Stimulated activated CD8-positive, alpha-beta memory T cell treated with anti-CD3 and anti-CD28 coated beads, Interleukin-12 subunit alpha, Interleukin-12 subunit beta, amount 100 ng/mL, for 4 hours (primary cell): ENCODE measurements at places on chromosomes 7 and 10.
A peak's percentile ranks its signal among the peaks of the same experiment; 100 is the strongest.

DNA sequence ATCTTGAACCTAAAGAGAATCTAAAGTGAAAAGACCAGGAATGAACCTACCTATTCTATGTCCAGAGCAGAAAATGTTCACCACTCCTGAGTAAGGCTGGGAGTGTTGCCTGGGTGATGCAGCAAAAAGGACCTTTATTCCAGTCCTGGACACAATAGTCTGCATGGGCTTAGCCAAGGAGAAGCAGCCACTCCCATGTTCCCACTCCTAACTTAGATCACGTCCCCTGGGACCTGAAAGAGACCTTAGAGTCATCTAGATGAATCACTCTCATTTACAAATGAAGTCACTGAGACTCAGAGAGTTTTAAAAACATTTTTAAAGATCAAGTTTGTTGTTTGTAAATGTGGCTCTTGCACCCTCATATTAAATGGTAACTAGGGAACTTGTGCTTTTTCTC is 763.4 kb downstream of the KCNMA1 start:
- no peak for DNase-seq

DNA sequence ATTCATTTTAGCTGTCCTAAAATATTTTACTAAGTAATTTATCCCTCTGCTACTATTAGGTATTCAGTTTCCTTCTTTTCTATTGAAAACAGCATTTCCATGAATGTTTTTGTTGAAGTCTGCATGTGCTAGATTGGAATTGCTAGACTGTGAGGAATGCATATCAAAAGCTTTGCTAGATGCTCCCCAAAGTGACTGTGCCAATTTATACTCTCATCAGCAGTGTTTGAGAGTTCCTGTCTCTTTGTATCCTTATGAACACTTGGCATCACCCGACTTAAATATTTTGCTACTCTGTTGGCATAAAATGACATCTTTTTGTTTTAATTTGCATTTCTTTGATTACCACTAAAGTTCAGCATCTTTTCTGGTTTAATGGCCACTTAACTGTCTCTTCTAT is 45.0 kb upstream of the PRR15 start:
- DNase-seq: no peak

DNA sequence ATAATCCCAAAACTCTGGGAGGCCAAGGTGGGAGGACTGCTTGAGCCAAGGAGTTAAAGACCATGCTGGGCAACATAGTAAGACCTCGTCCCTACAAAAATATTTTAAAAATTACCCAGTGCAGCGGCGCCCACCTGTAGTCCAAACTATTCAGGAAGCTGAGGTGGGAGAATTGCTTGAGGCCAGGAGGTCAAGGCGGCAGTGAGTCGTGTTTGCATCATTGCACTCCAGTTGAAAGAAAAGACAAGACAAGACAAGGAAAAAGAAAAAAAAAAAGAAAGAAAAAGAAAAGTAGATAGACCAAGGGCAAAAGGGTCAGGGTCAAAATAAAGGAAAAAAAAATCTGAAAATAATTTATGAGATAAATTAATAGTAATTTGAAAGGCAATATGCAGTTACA is 5.8 kb downstream of the ANXA7 start:
- no peak for DNase-seq

DNA sequence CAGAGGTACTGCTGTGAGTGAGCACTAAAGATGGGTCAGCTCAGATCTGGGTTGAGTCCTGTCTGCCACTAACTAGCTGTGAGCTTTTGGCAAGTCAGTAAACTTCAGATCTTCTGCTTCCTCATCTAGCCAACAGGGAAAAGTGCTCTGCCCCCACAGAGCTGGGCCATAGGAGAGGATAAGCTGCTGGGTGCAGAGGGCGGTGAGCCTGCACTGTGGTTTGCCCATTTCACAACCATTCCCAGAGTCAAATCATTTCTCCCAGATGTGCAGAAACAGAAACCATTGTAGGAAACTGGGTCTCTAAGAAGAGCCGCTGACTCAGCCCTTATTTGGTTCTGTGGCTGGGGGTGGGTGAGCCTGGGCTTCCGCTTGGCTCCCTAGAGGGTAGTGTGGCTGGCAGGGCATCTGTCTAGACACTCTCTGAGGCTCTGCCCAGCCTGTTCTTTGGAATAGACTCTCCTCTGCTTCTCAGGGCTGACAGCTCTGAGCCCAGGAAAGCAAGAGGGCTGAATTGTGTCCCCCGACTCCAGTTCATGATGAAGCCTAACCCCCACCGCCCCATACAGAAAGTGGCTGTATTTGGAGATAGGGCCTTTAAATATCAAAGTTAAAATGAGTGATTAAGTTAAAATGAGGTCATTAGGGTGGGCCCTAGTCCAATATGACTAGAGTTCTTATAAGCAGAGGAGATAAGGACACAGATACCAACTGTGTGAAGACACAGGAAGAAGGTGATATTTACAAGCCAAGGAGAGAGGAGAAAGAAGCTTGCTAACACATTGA is 29.5 kb upstream of the ARHGAP22 start:
- peak; percentile 29 for DNase-seq

GRCh38 chr10:86393362-86393761 is 26.8 kb upstream of the GRID1 start:
- DNase-seq: no peak

- no peak for DNase-seq
Measured at GRCh38 chr10:105963334-105963884, 1201.1 kb downstream of the SORCS1 start.

GRCh38 chr10:60463746-60464145 is 74.1 kb upstream of the ANK3 start:
- no peak for DNase-seq

- DNase-seq: no peak
Measured at GRCh38 chr7:127536741-127537140, 48.7 kb downstream of the GCC1 start.

DNA sequence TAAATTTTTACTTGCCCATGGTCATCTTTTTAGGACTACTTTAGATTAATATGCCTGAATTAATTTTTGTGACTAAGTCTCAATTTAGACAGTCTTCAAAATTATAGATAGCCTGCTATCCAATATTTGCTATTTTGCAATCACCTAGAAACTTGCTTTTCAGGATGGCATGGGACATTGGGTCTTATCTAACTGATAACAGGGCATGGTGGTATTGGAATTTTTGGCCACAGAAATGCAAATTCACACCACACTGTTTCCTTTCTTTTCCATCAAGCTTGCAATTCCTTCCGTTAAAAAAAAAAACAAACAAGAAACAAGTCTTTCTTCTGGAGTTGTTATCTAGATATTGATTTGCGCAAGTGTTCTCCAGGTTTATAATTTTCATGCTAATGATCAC is 8.8 kb downstream of the ARL5B start:
- DNase-seq: no peak

DNA sequence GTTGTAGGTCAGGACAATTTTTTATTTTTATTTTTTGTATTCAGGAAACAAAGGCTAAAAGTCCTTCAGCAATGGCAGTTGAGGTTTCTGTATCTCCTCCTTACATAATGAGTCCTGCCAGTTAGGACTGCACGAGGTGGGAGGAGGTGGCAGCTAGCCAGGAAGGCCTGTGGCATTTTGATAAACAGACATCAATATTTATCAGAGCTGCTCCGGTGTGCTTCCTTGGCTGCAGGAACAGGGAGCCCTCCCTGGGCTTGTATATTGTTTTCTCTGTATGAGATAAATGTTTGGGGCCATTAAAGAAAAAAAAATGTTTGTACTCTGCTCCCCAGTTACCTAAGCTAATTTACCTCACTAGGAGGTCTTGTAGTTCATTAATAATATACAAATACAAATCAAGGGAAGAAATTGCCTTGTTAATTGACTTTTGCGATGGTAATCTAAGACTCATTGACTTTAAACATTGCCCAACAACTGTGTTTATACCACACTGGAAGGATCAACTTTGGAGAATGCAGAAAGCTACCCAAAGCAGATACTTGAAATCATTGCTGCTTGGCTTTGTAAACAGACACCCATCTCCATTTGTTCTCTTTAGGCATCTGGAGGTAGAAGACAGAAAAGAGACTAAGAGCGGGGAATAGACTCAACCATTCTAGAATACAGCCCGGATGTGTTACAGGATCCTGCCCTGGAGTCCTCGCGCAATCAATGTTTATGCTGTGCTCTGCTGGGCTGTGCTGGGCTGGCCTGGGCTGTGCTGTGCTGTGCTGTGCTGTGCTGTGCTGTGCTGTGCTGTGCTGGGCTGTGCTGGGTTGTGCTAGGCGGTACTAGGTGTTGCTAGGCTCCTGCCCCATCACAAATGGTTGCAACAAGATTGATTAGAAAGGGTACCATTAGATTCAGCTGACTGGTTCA is 36.5 kb upstream of the PDZD8 start:
- DNase-seq: no peak

GRCh38 chr7:133904776-133905175 is 222.4 kb upstream of the LRGUK start:
- DNase-seq: no peak

DNA sequence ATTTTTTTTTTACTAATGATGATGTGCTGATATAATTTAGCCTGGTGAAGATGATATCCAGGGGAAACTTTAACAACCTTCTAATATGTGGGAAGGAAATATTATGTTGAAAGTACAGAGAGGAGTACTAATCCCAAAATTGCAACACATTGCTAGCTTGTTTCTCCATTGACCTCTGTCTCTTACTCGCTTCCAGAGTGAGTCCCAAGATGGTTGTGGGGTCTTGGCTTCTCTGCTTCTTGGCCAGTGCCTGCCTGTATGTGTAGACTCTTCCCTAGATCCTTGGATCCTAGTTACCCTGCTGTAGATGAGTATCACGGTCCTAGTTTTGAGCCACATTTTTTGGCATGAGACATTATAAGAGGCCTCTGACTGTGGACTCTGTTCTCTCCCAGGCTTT is 17.5 kb downstream of the BMPER start:
- no peak for DNase-seq

DNA sequence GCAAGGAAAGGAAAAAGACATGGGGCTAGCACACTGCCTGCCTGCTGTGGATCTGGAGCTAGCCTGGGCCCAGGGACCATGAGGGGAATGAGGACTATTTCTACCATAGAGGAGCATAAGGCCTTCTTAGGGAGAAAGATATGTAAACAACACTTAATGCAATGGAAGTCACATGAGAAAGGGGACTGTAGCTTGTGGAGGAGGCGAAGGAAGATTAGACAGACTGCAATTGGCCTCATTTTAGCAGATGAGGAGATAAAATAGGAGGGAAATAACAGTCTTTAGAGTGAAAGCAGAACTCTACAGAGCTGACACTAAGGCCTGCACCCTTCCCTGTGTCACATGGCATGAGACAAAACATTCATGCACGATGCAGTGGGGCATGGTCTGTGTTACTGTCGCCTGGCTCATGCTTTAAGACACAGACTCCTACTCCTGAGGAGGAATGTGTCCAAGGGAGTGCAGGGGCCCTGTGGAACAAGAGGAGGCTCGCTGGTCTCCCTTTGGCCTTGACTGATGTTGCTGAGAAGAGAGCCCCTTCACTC is 829.3 kb upstream of the IGFBP3 start:
- no peak for DNase-seq

DNA sequence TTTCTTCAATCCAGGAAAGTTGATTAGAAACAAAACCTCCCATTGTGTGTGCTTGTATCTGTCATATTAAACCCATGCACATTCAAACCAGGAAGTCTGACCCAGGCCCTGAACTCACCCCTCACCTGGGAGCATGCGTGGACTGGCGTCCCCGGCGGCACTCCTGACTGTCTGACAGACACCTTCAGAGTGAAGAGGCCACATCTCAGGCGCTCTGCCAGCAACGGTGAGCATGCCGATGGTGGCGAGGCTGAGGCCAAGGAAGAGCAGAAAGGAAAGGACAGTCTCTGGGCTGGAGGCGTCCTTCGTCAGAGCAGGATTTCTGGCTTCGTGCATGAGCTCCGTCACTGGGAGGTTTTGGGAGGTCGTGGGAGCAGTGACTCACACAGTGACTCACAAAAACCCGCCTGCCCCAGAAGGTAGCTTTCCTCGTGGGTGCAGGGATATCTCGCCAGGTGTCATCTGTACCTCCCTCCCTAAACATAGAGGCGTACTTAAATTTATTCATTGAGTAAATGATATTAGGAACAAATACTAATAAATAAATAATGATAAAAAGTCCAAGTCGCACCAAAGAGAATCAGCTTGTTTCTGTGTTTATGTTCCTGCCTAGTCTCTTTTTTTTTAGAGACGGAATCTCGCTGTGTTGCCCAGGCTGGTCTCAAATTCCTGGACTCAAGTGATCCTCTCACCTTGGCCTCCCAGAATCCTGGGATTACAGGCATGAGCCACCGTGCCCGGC is 13.5 kb downstream of the IQCE start:
- DNase-seq: no peak

DNA sequence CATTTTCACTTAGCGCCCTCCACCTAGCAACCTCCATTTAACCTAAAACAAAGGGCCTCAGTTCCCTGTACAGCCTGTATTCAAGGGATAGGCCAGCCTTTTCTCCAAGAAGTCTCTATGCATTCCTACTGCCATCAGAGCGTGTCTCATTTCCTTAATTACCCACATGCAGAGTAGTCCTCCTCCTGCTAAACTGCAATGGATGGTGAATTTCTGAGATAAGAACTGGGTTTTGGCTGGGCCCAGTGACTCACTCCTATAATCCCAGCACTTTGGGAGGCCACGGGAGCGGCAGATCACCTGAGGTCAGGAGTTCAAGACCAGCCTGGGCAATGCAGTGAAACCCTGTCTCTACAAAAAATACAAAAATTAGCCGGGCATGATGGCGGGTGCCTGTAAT is 71.1 kb upstream of the GPR158 start:
- no peak for DNase-seq

DNA sequence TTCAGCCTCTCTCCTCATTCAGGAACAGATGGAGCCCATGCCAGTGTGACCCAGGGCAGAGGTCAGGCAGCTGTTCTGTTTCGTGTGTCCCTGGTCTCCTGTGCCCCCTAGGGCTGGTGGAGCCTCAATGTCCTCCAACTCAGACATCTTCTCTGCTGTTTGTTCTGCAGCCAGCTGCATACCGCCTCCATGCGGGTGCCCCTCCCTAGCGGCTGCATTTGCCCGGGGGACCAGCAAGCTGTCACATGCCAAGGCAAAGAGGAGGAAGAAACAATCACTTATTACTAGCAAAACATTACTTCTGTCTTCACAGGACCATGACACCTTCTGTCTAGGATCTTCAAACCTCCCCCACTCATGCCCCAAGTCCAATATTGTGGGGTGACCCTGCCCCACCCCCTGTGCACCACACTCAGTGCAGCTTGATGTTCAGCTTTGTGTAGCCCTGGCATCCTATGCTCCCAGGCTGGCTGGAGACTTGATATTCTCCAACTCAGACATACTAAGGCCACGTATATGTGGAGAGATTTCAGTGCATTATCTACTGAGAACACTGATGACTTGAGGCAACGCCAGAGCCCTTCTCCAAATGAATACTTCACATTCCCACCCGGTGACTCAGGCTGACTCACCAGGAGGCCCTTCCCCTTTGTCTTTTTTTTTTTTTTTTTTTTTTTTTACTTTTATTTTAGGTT is 188.9 kb downstream of the SKIDA1 start:
- DNase-seq: no peak

DNA sequence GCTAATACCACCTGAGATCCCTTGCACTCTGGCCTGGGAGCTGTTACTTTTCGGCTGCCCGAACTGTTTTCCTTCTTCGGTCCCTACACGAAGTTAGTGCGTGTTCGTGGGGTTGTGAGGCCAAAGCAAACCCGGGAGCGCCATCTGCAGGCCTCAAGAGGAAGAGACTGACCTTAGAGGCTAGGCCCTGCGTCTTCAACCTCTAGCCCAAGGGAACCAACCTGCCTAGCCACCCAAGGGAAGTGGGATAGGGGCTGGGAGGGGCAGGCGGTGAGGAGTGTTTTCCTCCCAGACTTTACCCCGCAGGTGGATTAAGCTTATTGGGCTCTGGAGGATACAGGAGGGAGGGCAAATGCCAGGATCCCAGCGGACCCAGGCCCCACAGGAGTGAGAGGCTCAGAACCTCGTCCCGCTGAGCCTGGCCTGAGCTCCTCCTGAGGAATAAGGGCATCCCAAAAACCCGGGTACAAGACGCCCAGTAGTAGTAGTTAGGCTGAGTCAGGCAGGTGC is 1.7 kb upstream of the PAX2 start:
- DNase-seq: no peak
